ENCODE measurements at places on chromosomes 11 and 22.

DNA sequence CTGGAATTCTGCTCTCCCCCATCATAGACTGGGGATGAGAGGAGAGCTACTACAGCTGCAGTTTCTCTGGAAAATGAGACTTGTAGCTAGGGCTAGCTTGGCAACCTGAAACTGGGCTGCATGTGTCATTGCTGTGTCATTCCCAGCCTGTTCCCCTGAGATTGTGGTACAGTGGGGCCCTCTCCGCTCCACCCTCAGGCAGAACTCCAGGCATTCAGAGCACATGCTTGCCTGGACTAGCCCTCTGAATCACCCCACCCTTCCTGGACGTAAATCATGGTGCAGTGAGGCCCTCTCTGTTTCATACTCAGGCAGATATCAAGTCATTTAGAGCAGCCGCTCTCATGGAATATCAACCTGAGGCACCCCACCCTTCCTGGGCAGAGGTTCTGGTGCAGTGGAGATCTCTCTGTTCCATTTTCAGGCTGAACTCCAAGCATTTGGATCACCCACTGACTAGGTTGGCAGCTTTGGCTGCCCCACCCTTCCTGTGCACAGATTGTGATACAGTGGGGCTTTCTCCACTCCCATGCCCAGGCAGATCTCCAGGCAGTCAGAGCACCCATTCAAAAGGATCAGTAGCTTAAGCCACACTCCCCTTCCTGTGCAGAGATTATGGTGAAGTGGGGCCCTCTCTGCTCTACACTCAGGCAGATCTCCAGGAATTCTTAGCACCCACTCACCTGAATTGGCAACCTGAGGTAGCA, 274.4 kb downstream of the C11orf87 start:
- no peak for DNase-seq

DNA sequence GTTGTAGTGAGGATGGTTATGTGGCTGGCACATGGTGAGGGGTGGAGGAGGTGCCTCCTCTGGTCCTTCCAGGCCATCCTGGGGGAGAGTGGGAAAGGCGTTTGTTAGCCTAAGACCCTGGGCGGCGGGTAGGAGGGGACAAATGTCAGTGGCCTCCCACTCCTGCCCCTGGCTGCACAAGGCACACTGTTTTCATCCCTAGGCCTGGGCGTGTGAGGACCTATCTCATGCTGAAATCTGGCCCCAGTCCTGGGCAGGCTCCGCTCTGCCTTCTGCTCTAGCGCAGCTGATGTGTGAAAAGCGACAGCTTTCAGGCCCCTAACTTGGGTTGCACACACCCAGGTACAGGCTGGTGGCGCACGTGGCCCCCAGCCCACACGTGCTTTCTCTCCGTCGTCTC, 32.1 kb downstream of the DAGLA start:
- DNase-seq, result no peak

DNA sequence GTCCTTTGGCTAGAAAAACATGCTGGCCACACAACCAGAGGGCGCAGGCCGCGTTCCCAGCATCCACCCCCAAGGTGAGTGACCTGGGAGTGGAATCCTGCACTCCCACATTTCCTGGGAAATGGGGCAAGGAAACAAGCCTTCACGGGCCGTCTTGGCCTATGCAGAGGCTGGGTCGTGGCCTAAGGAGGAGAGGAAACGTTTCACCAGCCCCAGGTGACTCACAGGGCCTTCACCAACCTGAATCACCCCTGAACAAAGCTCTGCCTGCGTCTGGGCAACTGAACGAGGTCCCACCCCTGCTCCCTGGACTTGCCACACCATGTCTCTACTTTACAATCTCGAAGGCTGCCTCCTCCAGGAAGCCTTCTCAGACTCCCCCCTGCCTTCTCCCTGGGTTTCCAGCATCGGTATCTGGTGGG, 13.2 kb downstream of the MYH9 start:
- no peak for DNase-seq

DNA sequence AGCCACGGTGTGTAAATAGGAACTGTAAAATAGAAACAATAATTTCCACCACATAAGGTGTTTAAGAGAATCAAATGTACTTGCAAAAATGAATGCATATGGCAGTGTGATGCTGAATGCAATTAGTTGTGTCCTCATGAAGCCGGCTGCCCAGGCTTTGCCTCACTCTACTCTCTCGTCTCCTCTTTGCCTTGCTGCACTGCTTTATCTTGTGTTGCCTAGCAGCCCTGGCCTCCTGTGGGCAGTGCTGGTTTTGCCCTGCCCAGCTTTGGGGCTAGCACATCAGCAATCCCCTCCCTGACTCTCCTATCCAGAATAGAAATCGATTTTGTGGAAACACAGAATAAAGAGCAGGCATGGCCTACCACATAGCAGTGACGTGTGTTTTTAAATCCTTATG, 30.0 kb downstream of the LRRC32 start:
- no peak for DNase-seq

- DNase-seq, result no peak
Observed at GRCh38 chr11:61486011-61486620, 22.4 kb upstream of the LRRC10B start.

- DNase-seq, result no peak
Observed at GRCh38 chr11:134517621-134518293, 105.7 kb upstream of the B3GAT1 start.

DNA sequence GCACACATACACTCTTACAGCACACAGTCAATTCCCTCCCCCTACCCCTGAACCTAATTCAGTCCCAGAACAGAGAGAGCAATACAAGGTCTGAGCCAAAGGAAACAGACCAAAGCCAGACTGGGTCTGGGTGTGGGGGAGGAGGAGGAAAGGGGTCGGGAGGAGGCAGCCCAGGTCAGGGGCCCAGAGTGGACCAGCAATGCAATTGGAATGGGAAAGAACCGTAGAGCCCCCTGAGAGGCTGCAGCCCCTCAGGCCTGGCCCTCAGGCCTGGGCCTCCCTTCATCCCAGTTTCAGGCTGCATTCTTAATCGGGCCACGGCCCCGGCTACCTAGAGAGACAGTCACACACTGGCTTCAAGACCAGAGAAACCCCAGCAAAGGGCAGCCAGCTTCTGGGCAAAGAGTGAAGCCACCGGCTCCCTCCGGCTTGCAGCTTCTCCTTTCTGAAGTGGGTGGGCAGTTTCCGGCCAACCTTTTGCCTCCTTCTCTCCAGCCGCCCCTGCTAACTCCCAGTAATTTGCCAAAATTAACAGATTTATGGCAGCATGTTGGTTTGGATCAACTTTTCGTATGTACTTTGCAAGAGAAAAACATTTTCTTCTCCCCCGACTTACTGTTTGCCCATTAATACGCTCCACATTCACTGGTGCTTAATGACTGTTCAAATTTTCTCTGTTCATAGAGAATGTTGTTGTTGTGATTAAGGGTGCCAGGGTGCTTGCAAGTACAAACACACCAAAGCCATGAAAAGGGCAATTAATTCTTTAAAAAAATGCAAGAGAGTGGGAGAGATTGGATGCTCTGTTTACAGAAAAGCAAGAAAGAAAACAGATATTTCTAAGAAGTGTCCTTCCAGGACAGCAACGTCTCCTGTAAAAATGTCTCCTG, 488.3 kb downstream of the MN1 start:
- DNase-seq, result no peak

All from hematopoietic multipotent progenitor cell treated with erythropoietin and hydrocortisone succinate and interleukin-3 and kit ligand, for 15 days (in vitro differentiated cells).